ENCODE measurements at places on chromosomes 6 and 20.

- DNase-seq: peak; percentile 25
Measured at GRCh38 chr6:71537717-71538116, 249.1 kb downstream of the OGFRL1 start.

- no peak for DNase-seq
Measured at GRCh38 chr6:44481056-44481455, 93.5 kb downstream of the CDC5L start.

DNA sequence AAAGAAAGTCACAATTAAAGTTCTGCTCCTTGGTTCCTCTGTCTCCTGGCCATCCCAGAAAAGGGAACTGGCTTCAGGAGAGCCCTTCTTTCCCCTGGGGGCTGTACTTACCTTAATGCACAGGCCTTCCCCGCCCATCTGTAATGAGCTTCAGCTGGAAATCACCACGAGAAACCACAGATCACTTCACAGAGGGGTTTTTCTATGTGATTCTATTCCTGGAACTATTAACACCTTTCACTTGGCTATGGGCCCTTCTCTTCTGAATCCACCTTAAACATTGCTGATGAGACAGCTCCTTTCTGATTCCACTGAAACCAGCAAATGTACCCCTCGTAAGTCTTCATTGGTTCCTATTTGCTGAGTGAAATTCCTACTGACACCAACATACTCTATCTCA lies 80.7 kb downstream of the FOXF2 start:
- no peak for DNase-seq

GRCh38 chr6:1854296-1854695 lies 244.6 kb downstream of the FOXC1 start:
- DNase-seq: no peak

DNA sequence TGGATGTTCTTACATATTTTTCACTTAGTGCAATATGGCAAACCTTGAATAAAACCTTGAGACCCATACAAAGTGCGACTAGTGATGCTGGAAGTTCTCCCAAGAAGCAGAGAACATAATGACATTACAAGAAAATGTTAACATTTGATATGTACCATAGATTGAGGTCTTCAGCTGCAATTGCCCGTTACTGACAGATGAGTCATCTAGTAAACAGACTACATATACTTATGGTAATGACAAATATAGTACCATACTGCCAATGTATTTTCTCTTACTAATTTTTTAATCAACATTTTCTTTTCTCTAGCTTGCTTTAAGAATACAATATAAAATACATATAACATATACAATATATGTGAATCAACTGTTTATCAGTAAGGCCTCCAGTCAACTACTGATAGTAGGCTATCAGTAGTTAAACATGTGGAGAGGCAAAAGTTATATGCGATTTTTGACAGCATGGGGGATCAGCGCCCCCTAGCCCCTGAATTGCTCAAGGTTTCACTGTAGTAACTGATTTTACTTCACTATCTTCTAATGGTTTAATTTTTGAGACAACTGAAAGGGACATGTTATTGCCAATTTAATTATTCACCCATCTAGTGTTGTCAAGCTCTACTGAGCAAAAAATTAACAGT lies 166.7 kb upstream of the ADGRB3 start:
- DNase-seq: peak; percentile 13

- DNase-seq: peak; percentile 50
Measured at GRCh38 chr6:129753422-129753821, 43.4 kb upstream of the ARHGAP18 start.

DNA sequence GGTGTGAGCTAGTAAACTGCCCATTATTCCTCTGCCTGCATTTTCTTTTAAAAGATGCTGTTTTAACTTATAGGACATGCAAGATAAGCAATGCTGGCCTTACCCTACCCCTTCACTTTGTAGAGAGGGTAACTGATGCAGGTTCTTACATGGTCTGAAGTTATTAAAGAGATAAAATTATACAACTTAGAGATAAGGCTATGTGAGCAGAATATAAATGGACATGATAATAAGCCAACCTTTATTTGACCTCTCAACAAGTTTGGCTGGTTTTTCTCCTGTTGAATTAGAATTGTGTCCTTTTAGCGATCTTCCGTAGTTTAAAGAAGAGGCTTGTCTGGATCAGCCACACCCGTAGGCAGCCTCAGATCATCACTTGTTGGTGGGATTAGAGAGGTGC lies 377.0 kb downstream of the BTBD3 start:
- no peak for DNase-seq

DNA sequence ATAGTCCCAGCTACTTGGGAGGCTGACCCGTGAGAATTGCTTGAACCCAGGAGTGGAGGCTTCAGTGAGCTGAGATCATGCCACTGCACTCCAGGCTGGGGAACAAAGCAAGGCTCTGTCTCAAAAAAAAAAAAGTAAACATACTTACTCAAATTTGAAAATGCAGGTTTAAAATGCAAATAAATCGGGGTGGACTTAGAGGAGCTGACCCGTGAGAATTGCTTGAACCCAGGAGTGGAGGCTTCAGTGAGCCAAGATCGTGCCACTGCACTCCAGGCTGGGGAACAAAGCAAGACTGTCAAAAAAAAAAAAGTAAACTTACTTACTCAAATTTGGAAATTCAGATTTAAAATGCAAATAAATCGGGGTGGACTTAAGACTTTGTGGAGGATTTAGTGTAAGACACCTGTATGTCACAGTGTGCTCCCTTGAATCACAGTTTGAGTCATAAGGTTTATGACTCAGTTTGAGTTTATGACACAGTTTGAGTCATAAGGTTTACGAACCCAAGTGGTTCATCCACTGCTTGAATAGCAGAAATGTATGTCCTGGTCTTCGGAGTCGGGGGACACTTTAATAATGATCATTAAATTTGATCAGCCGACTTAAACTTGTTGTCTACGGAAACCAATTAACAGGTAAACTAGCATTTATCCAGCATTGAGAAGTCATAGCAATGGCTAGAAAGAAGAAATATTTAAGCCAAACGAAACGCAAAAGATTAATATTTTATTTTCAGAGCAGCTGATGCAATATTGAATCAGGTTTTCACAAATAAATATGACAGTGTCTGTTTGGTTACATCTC lies 6.8 kb upstream of the MRPS10 start:
- peak; percentile 36 for DNase-seq

DNA sequence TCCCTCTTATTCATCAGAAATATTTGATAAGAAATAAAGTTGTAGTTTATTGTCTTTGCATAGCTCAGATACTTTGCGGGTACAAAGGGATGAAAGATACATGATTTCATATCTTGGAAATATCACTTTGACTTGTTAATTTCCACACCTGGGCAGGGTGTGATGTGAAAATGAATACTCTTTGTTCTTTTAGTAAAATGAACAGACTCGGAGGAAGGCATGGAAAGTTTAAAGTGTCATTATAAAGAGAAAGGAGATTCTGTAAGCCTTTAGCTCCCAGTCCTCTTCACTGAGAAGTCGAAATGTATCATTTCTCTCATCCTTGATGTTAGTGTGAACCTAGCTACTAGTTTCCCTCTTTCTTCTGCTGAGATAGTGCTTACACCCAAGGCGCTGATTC lies 36.7 kb upstream of the AKIRIN2 start:
- DNase-seq: no peak

- DNase-seq: no peak
Measured at GRCh38 chr6:79399499-79399898, 137.7 kb downstream of the LCA5 start.

DNA sequence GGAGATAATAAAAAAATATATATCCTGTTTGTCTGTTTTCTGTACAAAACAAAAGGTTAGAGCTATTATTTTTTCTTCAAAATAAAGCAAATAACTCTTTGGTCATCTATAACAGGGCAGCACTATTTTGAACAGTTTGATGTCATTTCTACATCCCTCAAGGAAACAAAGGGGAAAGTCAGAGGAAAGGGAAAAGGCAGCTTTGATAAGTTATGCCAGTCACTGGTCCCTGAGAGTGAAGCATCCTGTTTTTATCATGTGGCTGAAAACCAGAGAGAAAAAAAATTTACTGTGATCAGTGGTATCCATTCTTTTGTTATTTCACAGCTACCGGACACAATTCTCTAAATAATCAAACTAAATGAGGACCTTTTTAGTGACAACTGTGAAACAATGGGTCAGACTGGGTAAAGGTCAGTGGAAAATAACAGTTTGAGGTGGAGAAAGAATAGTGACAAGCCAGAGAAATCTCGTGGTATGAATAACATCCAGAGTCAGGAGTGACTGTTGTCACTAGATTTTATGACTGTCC lies 356.0 kb downstream of the HDGFL1 start:
- DNase-seq: no peak

DNA sequence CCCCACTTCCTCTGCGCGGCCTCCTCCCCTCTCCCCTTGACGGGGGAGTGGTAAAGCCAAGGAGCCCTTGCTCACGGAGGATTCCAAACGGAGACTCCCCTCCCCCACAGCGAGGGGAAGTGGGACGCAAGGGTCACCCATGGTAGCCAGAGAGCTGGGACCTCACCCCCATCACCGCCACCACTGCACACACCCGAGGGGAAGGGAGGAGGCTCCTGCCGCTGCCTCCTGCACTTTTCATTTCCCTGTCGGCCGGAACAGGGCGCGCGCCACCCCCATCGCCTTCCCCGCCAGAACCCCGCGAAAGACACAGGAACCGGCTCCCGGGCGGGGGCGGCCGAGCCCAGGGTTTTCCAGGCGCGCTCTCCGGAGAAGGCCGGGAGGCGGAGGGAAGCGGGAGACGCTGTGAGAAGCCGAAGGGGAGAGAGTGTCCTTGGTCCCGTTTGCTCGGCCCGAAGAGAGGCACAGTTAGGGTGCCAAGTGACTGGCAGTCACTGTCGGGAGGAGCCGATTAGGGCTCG lies 789 bp downstream of the CCND3 start:
- peak; percentile 49 for DNase-seq

DNA sequence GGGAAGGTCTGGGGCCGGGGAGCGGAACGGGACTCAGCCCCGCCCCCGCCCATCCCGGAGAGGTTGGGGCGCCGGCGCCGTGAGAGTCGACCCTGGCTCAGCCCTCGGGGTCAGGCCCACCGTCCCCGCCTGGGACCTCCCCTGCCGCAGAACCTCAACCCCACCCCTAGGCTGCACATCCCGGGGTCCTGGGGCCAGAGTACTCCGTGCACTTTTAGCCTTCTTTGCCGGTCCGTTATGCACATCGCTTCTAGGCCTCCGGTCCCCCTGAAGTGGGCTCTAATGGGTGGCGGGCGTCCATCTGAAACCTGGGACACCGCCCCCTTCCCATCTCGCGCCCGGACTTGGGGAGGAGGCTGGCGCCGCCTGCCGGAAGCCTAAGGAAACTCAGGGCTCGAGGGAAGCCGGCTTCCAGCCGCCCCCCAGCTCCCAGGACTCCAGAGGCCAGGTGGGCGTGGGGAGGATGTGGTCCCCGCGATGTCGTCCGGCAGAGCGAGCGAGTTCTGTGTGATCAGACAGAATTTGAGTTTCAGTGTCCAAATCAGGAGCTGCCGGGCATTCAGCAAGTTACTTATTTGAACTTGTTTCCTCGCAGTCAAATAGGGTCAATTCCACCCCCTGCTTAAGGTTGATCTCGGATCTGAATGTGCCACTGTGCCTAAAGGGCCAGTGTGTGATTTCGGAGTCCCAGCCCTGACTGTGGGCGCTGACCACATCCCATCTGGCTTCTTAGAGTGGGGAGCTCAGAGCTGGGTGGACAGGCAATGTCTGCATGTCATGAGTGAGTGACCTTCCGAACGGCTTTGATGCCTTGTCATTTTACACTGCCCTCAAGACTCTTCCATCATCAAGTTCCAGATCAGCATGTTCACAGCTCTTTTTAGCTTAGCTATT lies 47.6 kb downstream of the CPXM1 start:
- DNase-seq: peak; percentile 28

- peak; percentile 79 for DNase-seq
Measured at GRCh38 chr20:48620507-48621375, 207.1 kb downstream of the PREX1 start.

DNA sequence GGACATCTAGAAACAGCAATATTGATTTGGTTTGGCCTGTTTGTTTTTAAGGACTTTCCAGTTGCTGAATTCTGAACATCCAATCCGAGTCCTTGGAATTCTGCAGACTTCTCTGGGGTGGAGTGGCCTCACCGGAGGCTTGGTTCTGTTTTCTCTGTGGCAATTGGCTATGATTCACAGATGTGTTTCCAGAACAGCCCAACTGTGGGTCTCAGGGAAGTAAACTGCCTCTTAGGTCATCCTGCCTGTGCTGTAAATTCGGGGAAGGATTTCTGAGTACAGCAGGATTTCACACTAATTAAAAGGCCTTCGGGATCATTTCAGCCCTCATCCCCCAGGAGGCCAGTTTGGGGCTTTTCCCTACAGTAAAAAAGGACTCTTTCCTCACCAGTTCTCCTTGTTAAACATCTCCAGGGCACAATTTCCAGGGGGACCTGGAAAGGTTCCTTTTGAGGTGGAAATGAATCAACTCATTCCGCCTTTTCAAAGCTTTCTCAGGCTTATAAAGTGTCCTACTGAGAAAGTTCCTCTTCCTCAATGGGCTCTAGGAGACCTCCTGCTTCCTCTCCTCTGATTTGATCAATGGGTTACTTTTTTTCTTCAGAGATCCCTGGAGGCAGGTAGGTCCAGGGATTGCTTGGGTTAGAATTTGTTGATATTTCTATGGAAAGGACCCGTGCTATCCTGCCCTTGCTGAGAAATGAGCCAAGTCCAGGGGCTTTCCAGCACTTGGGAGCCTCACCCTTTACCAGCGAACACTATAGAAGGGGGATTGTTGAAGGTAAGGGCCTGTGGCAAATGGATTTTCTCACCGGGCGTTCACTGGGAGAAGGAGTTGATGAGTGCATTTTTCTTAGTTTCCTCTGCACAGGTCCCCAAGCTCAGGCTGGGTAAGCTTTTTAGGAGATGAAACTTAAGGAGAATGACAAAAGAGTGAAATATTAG lies 114.6 kb downstream of the CLIC5 start:
- DNase-seq: peak; percentile 37

DNA sequence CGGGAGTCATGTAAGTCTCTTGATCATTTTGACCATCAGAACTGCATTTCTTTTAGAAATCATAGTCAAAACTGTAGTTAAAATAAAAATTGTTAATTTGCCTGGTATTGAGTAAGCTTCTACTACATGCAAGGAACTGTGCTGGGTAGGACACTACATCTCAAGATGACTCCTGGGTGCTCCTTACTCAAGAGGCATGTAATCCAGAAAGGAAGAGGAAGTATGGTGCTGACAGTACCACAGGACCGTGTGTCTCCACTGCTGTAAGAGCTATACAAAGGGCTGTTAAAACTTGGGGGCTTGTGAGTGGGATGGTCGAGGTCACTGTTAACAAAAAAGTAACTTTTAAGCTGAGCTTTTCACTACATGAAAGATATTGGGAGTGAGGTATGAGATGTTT lies 508.3 kb upstream of the SOX4 start:
- no peak for DNase-seq

DNA sequence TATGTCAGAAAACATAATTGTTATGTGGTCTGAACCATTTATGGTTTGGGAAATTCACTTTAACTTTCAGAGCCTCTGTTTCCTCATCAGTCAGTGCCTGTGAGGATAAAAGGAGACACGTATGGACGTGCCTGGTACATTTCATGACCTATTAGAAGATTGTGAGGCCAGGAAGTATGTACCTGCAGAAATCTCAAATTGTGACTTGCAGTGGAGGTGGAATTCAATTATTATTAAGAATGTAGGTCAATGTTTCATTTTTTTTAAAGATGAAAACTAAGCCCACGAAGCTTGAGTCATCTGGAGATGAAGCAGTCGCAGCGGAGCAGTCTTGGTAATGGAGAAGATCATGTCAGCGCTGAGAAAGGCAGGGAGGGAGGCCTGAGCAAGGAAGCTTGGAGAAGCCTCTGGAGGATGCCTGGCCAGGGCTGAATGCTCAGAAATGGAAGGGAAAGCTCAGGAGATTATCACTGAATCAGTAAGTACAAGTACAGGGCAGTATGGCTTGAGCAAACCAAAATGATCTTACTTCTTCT lies 3.9 kb upstream of the DSE start:
- DNase-seq: no peak

GRCh38 chr6:79762370-79762769 lies 131.2 kb downstream of the SH3BGRL2 start:
- no peak for DNase-seq

Data from myocyte (in vitro differentiated cells).